ENCODE measurements at places on chromosomes 5 and 9.

- no peak for DNase-seq
Observed at GRCh38 chr9:119004618-119004990, 364.6 kb downstream of the BRINP1 start.

- no peak for DNase-seq
Observed at GRCh38 chr9:89533411-89534095, 35.6 kb upstream of the SEMA4D start.

DNA sequence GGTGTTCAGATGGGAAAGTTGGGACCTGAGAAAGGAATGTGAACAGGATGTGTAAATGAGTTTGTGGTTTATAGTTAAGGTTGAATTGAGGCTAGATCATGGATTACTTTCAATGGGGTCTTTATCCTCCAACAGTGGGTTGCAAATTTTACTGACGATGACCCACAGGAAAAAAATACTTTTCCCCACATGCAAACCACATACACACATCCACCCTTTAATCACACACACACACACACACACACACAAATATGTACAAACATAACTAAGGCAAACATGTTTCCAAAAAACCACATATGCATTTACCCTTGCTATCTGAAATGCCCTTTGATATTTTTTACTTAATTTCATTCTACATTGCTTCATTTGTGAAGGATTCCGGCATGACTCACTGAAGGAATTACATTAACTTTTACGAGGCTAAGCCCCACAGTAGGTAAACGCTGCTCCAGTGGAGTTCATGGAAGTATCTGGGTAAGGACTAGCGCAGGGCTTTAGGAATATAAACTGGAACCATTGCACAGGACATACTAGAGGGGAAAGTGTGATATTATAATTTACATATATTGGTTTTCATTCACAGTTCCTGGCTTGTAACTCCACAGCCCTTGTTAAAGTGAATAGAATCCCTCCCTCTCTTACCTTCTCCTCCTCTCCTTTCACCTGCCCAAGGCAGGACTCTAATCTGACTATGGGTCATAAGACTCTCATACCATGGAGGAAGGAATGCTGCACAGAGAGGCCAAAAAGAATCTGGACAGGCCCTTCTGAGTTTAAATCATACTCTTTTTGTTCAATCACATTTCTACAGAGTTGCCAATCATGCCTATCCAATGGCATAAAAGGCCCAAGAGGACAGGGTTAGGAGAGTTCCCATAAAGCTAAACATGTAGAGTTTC, 8.5 kb upstream of the SPEF2 start:
- no peak for DNase-seq

- DNase-seq, result no peak
Observed at GRCh38 chr5:99349787-99350186, 421.0 kb upstream of the CHD1 start.

- no peak for DNase-seq
Observed at GRCh38 chr5:95565280-95565920, 10.5 kb downstream of the ARSK start.

DNA sequence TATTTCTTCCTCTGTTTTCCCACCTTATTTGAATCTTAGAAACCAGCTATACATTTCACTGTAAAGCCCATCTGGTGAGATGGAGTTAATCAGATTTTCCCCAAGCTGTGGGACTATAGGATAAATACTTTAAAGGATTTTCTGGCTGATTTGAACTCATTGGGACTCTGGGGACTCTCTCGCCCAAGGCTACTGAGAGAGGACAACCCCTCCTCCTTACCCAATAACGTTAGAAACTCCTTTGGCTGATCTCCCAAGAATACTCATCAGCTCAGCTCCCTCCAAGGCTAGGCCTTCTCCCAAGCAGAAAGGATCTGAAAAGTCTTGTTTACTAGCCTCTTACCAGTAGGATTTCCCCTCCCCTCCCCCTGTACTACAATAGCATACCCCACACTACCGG, 1.5 kb upstream of the GLRA1 start:
- DNase-seq, result no peak

- no peak for DNase-seq
Observed at GRCh38 chr5:34571677-34572041, 84.5 kb upstream of the RAI14 start.

- no peak for DNase-seq
Observed at GRCh38 chr5:44329716-44330115, 59.5 kb downstream of the FGF10 start.

GRCh38 chr5:174723979-174724483, 351 bp upstream of the MSX2 start:
- DNase-seq, result no peak

DNA sequence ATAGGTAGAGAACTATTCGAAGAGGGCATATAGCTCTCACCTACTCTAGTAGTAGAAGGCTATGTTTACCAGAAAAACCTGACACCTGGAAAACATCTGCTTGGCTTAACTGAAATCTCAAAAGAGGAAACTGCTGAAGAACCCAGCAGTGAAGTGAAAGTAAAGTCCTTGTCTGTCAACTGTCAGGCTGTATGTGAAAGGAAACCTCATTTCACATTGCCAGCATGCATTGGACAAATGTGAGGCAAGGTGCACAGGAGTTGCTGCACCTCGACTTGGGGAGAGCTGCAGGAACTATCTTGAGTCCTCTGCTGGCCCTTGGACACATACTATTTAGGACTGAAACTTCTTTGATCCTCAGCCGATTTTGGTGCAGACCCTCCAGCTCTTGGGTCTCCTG, 53.3 kb downstream of the NREP start:
- DNase-seq, result no peak

DNA sequence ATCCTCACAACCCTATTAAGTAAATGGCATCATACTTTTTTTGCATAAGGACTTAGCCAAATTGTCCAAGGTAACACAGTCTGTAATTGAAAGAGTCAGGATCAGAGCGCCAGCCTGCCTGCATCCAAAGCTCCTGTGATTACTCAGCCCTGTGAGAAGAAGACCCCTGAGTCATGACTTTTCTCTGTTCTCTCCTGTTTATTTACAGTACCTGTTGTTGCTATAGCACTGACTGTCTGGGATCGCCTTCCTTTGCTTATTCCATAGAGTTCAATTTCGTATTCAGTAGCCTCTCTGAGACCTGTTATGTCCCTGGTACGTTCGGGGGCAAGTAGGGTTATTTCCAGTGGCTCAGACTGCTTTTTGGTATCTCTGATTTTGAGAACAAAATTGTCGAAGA, 71.8 kb downstream of the TNC start:
- DNase-seq, result no peak

GRCh38 chr5:36881807-36882206, 5.2 kb downstream of the NIPBL start:
- no peak for DNase-seq

DNA sequence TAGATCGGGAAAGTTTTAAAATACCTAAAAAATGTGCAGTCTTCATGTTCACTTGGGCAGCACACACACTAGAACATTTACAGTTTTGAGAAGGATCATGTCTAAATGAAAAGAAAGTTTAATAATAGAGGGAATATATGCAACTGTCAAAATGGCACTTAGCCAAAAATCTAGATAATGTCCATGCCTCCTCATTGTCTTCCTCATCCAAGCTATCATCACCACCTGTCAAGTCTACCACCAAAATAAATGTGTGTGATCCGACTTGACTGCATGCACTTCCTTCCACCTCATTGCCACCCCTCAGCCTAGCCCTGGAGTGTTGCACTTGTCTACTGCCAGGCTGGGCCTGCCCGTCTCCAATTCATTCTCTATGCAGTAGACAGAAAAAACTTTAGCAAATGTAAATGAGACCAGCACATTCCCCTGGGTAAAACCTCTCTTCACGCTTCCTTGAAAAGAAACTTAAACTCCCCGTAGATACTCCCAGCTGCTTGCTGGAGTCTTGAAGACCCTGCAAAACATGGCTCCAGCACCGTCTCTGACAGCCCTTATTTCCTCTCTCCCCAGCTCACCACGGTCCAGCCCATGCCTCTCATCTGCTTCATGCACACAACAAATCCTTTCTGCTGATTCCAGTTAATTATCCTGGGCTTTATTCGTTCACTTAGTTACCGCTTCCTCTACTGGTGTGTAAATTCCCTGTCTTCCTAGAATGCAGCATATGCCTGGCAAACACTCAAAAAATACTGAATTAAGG, 66.9 kb downstream of the FANCC start:
- DNase-seq, result no peak

- no peak for DNase-seq
Observed at GRCh38 chr5:52760695-52761366, 26.9 kb upstream of the ITGA1 start.

DNA sequence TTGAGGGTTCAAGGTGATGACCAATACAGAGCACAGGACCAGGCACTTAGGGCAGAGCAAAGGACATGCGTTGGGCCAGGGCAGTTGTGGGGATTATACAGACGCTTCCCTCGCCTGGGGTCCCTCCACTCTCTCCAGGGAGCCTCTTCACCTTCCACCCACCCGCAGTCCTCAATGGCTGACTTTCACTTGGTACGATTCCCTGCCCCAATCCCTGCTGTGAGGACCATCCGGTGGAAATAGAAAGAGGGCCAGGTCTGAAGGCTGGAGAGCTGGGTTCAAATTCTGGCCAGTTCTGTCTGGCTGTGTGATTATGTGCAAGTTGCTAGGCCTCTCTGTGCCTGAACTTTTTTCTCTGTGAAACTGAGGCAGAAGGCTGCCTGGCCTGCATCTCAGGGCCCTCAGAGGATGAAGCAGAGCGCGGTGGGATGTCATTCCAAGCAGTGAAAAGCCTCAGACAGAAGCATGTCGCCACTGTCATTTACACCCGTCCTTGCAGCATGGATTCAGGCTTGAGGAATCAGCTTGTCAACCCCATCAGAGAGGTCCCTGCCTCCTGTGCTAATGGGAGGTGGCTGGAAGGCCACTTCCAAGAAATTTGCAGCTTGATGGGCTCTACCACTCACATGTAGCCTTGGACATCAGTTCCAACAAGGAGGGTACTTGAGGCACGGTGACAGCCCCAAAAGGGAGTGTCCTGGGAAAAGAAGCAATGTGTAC, 206.6 kb upstream of the IER5L start:
- no peak for DNase-seq

DNA sequence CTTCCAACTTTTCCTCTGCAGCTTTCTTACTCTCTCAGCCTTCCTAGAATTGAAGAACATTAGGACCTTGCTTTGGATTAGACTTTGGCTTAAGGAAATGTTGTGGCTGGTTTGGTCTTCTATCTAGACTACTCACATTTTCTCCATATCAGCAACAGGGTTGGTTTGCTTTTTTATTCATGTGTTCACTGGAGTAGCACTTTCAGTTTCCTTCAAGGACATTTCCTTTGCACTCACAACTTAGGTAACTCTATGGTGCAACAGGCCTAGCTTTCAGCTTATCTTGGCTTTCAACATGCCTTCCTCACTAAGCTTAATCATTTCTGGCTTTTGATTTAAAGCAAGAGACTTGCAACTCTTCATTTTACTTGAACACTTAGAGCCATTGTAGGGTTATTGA, 153.1 kb downstream of the CCDC192 start:
- no peak for DNase-seq

DNA sequence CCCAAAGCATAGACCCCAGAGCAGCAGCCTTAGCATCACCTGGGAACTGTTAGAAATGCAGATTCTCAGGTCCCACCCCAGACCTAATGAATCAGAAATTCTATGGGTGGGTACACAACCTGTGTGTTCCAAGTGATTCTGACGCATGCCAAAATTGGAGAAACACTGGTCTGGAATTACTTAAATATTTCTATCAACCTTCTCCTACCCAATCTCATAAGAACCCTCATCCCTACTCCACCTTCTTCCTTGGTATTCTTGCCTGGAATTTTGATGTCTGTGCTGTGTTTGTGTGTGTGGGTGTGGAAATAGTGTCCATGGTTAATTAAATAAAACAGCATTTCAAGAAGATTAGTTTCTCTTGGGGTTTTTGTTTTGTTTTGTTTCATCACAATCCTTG, 111.8 kb downstream of the CEMIP2 start:
- DNase-seq, result no peak

GRCh38 chr5:141871870-141872269, 6.3 kb downstream of the PCDH1 start:
- DNase-seq, result no peak

DNA sequence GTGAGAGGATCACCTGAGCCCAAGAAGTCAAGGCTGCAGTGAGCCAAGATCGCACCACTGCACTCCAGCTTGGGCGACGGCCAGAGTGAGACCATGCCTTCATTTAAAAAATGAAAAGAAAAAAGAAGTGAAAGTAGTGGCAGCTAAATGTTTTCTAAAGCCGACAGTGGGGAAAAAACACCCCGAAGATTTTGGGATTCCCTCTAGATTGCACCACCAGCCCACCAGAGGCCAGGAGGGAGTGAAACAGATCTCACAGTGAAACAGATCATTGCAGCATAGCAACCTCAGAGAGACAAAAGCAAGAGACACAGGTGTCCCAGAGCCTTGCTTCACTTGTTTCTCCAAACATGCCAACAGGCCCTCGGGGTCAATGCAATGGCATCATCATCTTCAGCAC, 156.8 kb downstream of the PAX5 start:
- DNase-seq, result no peak

DNA sequence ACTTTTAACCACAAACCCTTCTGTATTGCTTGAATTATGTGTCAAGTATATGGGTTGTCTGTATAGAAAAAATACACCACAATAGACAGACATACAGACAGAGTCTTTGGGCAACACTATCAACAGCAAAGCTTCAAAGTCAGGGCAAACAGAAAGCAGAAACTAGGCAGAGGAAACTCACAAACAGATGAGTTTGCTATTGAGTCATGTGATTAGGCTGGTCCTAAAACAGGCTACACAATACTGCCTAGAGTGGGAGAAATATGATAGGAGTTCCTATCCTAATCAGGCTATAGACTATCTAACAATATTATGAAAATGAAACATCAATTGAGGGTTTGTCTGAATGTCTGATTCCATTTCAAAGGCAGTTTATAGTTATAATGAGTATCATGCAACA, 156.4 kb downstream of the EDIL3 start:
- no peak for DNase-seq

DNA sequence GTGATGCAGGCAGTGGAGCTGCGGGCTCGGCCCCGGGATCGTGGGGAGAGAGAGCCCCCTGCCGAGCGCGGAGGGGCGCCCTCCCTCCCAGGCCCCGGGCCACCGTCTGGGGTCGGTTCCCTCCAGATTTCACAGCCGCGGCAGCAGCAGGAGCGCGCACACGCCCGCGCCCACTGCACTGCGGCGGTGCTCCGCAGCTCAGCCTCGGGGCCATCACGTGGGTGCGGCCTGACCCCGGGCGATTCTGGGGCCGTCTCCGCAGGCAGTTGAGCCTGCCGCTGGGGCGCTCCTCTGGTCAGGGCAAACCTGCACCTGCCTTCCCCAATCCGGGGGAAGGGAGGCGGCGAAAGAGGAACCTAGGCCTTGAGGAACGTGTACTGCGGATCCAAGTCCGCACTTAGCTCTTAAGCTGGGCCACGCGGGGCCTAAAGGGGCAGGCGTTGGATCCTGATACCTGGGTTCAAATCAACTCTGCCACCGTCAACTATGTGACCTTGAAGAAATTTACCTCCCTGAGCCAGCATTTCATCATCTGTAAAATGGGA, 9.4 kb upstream of the DELE1 start:
- DNase-seq, result no peak

GRCh38 chr9:134267881-134268724, 58.2 kb upstream of the RXRA start:
- DNase-seq, result no peak

DNA sequence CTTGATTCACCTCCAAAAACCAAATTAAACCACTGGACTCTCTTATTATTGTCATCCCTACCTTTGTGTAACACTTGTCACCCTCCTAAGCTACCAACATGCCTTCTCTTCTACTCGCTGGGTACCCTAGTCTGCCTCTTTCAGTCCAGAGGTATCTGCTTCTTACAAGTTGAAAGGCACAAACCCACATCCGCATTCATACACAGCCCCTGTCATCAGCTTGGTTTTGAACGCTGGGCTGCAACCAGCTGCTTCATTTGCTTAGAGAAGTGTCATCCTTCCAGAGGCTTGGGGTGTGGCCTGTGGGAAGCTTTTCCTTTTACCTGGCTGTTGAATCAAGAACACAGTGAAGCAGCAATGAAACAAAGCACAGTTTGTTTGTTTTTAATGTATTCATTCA, 138.8 kb upstream of the WWC1 start:
- DNase-seq, result no peak

All from SIG-M5 (cell line).